Mesendoderm (in vitro differentiated cells): ENCODE measurements at places on chromosomes 12 and 14.

- no peak for DNase-seq
Measured at GRCh38 chr12:7068994-7069346, 8.5 kb downstream of the C1S start.

DNA sequence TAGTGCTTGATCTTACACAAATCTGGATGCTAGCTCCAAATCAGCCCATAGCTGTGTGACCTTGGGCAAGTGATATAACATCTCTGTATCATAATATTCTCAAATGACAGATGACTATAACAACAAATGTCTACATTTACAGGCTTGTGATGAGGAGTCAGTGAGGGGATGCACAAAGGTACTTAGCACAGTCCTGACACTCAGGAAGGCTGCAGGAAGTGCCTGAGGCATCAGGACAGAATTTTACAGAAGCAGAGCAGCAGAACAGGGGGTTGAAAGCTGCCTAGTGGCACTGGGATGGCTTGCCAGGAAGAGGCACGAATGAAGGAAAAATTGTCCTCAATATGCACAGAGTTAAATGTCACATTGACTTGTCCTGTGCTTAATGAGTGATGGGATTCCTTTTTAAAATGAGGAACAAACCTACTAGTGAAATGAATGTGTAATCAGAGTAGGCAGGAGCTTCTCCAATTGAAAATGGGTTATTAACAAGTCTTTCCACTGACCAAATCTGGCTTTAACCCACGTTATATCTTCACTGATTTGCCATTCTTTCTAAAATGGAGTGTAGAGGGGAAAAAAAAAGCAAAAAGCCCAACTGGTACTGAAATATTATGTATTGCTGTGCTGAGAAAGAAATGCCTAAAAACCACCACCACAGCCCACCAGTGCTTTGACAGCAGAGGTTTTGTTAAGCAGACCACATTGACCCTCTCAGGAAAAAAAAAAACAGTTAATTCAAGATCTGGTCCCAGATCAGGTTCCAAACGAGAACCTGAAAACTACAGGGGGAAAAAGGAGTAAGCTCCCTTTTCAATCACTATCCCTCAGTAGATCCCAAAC lies 11.6 kb downstream of the BTG1 start:
- DNase-seq: peak; percentile 57

- DNase-seq: peak; percentile 100
Measured at GRCh38 chr14:74326369-74327152, 21.7 kb upstream of the VRTN start.

DNA sequence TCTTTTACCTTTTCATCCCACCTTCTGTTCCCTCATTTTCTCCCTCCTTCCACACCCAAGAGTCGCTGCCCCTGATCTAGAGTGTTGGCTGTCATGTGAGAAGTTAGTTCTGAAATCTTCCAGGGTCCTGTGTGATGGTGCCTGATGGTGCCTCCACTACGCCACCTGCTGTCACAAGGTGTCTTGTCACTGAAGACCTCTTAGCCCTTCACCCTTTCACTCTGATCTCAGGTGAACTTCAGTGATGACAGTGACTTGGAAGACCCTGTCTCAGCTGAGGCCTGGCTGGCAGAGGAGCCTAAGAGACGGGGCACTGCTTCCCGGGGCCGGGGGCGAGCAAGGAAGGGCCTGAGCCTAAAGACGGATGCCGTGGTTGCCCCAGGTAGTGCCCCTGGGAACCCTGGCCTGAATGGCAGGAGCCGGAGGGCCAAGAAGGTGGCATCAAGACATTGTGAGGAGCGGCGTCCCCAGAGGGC lies 7.6 kb upstream of the PFDN5 start:
- DNase-seq: peak; percentile 80

- no peak for DNase-seq
Measured at GRCh38 chr12:82870771-82871377, 184.2 kb downstream of the TMTC2 start.

DNA sequence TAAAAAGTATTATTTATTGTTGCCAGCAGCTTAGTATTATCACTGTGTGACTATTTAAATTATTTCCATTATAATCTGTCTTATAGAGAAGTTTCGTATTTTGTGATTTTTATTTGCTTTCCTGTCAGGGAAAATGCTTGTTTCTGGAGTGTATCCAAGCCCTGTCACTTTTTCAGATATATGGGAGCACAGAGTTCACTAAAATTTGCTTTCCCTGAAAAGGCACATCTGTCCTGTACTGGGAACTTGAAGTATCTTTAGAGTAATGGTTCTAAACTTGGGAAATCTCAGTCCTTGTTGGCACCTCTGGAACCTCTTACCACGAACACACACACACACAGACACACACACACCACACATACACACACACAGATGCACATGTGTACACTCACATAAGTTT lies 39.3 kb upstream of the SSTR1 start:
- DNase-seq: no peak

DNA sequence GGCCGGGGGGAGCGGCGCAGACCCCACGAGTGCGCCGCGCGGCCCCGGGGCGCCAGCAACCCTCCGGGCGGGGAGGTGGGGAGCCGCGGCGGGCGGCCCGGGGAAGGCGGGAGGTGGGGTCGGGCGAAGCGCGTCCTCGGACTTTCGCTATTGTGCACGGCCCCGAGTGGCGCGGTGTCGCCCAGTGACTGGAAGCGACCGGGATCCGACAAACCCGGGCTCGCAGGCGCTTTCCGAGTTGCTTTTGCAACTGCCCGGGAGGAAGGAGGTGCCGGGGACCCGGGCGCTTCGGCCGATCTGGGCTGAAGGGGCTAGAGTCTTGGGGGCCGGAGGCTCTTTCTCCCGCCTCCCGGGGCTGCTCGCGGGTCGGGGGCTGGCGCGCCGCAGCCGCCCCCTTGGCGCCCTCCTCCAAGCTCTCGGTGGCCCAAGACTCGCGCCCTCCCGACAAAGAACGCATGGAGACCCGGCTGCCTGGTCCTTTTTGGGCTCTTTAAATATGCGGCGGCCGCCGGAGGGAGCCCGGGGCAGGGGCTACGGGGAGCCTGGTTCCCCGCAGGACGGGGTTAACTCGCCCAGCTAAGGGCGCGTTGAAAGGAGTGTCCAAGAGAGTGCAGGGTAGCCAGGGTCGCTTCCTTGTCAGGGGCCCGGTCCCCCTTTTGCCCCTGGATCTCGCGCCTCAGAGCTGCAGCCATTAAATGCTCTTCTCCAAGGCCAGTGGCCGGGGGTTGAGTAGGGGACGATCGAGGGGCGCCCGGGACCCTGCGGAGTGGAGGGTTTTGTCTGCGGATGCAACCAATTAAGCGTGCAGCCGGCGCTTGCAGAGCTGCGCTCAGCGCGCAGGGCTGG lies 1.4 kb downstream of the HMGA2 start:
- DNase-seq: peak; percentile 73

- DNase-seq: peak; percentile 26
Measured at GRCh38 chr12:47419497-47419896, 286.3 kb downstream of the RPAP3 start.

DNA sequence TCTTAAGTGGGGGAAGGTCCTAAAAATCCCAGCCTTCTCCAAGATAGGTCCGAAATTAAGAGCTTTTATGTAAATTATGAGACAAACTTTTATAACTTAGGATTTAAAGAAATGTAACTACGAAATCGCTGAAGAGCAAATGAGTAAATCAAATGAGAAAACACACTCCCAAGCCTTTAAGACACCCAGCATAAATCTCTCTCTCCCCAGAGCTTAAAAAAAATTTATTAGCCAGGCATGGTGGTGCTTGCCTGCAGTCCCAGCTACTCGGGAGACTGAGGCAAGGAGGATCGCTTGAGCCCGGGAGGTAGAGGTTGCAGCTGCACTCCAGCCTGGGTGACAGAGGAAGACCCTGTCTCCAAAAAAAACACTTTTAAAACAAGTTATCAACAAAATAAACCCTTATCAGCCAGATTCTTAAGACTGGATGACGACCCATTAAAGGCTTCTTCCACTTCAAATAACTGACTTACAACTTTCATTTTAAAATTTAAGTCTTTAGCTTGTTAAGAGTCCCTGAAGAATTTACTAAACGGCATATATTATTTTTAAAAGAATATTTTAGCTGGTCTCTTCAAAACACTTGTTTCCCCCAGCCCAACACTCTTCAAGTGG lies 3.2 kb downstream of the PTGES3 start:
- no peak for DNase-seq

- no peak for DNase-seq
Measured at GRCh38 chr12:21276826-21277225, 57.9 kb downstream of the SLCO1A2 start.
